ENCODE measurements at places on chromosomes 6 and 20.

DNA sequence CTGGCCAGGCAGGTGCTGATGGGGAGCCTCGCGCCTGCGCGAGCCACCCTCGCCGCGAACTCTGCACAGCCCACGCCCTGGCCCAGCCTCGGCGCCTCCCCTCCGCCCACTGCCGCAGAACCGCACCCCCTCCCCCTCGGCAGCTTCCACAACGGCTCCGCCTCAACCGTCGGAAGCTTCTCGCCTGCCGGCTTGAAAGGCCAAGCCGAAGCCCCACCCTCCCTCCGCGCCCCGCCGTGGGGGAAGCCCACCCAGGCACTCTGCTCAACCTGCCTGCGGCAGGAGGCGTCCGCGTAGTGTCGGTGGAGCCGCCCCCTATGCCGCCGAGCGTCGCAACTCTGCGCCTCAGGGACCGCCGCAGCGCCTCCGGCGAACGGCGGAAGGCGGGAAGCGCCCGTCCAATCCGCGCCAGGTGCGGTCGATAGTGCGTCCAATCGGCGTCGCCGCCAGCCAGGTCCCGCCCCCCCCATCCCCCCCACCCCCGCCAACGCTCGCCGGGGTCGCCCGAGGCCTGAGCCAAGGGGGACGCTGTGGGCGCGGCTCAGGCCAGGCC lies at the start of gene SYCP2:
SYCP2 (minus strand) TSS at position 342 of the 553 bp plus-strand sequence. CDS start 11,224 bp downstream, outside the sequence.
- no peak for DNase-seq

DNA sequence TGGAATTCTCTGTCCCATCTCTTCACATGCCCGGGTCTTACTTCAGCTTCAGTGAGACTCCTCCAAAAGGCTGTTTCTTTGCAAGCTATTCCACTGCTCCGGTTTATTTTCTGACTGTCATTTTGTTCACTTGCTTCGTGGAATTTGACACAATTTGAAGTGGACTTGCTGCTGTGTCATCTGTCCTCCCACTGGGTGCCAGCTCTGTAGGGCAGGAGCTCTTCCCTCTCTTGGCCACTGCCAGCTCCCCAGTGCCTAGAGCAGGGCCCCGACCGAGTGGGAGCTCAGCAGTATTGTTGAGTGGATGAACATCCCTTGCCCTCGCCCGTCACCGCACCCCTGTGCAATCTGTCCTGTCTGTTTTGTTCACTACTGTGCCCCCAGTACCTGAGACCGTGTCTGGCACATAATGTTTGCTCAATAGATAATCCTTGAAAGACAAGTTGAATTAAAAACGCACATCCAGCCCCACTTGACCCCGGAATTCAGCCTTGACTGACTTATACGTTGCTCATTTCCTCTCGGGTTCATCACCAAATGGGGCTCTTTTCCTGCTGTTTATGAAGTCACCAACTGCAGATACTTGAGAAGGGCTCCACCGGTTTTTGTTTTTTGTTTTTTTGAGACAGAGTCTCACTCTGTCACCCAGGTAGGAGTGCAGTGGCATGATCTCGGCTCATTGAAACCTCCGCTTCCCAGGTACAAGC lies 170.3 kb upstream of the KCNG1 start:
- no peak for DNase-seq

- DNase-seq, result no peak
Observed at GRCh38 chr20:61801428-61801827, 264.3 kb downstream of the TAF4 start.

GRCh38 chr20:58659841-58660240 lies 8.8 kb downstream of the STX16 start:
- no peak for DNase-seq

DNA sequence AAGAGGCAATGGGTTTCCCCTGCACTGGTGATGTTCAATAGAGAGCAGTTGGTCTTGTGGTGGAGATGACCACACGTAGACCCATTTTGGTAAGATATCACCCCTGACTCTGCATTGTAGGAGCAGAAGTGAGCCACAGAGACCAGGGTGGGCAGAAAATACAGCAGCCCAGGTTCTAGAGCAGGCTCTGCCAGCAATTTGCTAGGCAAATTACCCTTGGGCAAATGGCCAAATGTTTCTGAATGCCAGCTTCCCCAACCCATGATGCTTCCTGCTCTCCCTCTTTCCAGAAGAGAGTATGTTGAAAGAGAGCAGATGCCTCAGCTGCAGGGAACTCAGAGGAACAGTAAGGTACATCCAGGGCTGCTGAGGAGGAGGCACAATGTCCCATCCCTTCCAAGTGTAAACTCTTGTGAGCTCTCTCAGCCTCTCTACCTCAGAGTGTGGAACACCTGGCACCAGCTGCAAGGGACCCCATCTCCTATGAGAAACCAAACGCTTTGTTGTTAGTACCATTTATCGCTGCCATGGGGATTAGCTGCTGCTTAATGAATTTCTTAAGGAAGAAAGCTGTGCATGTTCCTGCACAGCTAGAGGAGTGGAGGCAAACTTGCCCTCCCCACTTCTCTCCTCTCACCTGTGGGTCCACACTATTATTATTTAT lies 317.5 kb upstream of the MOCS1 start:
- DNase-seq, result no peak

DNA sequence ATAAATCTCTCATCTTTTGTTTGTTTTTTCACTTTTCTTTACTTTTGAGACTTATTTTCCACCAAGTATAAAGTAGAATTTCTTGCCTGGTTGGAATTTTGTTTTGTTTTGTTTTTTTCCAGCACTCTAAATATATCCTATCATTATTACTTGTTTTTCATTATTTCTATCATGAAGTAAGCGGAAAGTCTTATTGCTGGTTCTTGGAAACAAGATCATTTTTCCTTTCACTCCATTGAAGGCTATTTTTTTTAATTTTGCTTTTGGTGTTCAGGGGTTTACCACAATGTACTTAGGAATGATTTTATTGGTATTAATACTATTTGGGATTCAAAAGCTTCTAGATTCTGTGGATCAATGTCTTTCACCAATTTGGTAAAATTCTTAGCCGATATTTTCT lies 190.1 kb downstream of the LAMA2 start:
- no peak for DNase-seq

- DNase-seq, result no peak
Observed at GRCh38 chr6:15429141-15430110, 183.6 kb downstream of the JARID2 start.

DNA sequence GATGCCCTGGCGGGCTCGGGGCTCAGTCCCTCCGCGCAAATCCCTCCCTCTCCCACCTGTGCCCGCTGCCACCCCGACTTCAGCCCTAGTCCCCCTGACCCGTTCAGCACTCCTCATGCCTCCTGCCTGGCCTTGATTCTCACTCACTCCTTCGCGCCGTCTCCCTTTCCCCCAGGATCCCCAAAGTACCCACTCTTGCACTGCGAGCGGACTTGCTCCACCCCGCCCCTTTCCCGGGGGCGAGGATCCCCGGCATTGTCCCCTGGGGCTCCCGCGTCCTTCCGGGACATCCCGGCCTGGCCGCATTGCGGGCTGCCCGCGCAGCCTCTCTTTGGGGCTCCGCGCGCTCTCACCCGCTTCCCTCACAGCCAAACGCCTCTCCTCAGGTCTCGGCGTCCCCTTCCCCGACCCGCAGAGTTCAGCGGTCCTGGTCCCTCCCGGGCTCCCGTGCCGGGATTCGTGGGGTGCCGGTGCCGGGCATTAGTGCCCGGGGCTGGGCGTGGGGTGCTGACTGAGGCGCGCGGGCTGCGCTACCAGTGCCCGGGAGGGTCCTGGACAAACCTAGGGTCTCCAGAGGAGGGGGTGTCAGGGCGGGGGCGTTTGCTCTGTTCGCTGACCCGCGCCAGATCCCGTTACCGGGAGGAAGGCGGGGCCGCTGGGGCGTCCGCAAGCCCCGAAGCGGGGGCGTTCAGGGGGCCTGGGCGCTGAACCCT lies 45.5 kb upstream of the SUPT3H start:
- peak; percentile 21 for DNase-seq

DNA sequence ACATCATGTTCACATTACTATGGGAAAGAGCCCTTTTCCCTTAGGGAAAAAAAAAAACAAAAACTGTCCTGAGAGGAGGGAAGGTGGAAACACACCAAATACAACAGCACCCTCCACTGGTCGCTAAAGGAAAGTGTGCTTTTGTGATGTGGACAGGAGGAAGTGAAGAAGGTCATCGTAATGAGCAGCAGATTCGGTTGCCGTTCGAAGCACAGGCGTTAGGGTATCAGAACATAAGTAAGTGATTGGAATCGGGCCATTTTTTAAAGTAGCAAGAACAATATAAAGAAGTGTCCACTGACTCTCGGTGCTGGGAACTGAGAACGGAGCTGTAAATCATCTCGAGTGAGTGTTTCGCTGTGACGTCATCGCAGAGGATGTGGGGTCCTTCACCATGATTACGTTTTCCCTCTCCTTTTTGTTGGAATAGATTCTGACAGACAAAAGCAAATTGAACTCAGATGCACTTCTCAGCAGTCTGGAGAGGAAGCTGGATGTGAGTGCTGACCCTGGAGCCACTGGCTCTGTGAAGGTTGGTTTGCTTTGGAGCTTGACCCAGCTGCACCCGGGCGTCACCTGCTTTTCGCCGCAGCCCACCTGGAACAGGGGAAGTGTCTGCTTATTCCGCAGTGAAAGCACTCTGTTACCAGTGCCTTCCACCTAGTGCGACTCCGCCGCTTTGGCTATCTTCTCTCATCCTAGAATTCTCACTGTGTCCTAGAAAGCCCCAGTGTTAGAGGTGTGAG lies 203.6 kb upstream of the GMDS start:
- no peak for DNase-seq

- no peak for DNase-seq
Observed at GRCh38 chr20:17699931-17700351, at the start of gene BANF2. TSS of gene BANF2 (plus strand) at chr20:17699966. CDS start at chr20:17725026, 25,060 bp downstream.

- DNase-seq, result no peak
Observed at GRCh38 chr6:159610881-159611280, 82.2 kb downstream of the SOD2 start.

DNA sequence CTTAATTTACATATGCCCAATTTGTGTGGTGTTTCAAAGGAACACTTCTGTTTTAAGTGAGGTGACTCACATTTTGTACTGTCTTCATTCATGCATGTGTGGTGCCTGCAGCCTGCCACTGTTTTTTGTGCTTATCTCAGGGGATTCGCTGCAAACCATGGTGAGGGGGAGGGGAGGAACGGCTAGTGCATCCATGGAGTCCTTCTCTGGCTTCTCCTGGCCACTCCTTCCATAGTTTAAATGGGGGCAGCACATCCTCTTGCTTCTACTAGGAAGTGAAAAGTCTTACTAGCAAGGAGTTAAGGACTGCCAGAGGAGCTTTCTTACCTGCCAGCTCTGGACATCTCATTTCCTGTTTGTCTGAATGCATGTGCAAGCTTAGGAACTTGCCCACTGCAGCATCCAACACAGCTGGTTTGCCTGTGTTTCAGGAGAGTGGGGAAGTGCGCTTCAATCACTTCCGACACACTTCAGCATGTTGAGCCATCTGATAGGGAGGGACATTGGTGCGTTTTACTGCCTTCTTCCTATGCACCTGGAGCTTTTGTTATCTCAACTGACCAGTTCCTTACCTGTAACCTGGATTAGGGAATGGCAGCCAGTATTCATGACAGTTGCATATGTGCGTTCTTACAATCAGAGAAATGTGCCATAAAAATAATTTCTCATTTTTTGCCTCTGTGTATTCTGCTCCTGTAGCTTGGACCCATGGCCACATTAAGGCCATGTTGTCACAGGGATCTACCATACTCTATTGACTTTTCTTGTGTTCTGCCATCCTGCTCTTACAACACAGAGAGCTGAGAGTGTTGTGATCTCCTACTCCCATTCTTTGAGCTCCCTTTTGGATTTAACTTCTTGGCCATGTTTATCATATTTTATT lies 211.3 kb downstream of the ARID1B start:
- DNase-seq, result no peak

- DNase-seq, result no peak
Observed at GRCh38 chr20:3483309-3483708, 12.5 kb downstream of the ATRN start.

GRCh38 chr20:25496968-25497401 lies 88.3 kb downstream of the NINL start:
- no peak for DNase-seq

DNA sequence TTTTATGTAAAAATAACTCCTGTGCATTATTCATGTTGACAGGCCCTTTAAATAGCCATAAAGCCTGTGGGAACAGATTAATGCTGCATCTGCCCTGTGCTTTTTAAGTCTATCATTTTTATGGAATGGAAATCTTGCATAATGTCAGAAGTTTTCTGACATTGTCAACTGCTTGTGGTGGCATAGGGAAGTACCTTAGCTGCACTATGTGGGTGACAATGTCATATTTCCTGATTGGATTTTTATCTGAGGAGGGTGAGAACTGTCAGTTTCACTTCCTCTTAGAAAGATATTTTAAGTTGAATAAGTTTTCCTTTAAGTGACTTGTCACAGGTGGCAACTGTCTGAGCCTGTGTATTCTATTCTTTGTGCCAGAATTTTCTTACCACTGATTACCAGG lies 267.9 kb downstream of the PLCB1 start:
- DNase-seq, result no peak

GRCh38 chr6:29850011-29850553 lies 22.5 kb downstream of the HLA-G start:
- no peak for DNase-seq

GRCh38 chr6:5843078-5843477 lies 163.6 kb downstream of the NRN1 start:
- DNase-seq, result no peak

- DNase-seq, result no peak
Observed at GRCh38 chr6:33850296-33850695, 46.5 kb upstream of the MLN start.

DNA sequence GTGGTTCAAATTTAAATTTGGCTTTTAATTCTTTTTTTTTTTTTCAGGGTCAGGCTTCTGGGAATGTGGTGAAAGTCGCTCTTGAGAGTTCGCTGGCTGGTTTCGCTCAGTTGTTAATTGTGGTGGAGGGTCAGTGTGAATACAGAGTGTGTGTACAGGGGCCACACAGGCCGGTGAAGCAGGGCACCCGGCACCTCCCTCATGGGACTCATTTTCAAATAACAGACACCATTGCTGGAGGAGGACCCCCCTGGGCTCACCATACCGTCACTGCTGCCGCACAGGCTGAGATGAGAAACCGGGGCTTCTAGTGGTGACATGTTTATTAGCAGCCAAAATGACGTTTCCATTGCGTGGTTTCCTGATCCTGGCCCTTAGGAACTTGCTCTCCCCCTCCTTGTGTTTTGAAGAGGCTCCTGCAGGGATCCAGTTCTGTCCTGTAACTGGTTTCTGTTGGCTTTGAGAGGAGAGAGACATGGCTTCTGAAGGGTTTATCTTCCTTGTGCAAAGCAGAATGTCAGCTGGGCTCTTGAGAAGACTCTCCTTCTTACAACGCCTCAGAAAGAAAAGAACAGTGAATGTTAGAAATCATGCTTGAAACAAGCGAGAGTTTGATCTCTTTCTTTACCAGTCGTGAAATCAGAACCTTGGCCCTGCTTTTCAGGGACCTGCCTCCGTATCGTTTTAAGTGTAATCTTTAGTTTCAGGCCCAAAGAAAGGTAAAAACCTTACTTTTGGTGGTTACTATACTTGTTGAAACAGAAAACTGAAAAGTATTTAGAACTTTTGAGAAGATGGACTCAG lies 37.8 kb downstream of the DUSP22 start:
- no peak for DNase-seq
